ENCODE measurements at places on chromosomes 16 and 17.

GRCh38 chr17:48002916-48003416 is 32.1 kb downstream of the CDK5RAP3 start:
- no peak for DNase-seq

DNA sequence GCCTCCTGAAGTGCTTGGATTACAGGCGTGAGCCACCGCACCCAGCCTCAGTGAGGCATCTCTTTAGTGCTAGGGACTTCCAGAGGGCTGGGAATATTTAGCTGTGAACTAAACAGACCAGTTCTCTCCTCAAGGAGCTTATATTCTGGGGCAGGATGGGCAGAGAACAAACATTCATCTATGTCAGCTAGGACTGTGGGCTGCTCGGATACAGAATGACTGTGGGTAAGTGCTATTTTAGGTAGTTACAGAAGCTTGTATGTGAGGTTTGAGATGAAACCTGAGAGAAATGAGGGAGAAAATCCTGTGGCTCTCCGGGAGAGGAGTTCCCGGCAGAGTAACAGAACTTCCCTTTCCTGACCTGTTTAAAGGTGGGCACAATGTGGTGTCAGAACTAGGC is 6.2 kb upstream of the INPP5K start:
- DNase-seq = no peak

DNA sequence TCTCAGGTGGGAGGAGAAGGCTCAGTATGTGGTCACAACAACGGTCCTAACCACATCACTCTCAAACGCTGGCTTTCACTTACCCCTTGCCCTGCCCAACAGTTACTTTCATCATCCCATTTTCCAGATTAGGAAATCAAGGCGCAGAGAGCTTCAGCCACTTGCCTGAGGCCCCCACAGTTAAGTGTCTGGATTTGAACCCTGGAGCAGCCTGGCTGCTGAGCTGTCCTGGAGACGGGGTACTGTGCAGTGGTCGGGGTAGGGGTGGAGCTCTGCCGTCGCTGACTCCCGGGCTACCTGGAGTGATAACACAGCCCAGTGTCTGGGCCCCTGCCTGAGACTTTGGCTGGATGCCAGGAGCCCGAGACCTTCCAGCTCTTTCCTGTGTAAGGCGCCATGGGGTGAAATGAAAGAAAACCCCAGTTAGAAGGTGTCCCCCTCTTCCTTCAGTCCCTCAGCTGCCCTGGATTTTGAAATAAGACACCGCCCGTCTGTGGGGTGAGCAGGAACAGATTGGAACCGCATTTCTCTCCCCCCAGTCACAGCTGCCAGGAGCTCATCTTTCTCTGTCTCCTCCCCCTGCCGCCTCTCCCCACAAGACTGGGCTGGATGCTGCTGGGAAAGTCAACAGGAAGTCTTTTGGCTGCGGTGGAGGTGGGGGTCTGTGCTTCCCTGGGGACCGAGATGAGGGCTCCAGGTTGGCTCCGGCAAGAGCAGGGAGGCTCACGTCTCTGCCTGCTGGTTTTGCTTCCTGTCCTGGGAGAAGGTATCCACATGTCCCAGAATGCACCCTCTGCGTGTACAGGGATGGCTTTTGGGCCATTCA is 280.2 kb downstream of the SEC14L1 start:
- peak; percentile 61 for DNase-seq

DNA sequence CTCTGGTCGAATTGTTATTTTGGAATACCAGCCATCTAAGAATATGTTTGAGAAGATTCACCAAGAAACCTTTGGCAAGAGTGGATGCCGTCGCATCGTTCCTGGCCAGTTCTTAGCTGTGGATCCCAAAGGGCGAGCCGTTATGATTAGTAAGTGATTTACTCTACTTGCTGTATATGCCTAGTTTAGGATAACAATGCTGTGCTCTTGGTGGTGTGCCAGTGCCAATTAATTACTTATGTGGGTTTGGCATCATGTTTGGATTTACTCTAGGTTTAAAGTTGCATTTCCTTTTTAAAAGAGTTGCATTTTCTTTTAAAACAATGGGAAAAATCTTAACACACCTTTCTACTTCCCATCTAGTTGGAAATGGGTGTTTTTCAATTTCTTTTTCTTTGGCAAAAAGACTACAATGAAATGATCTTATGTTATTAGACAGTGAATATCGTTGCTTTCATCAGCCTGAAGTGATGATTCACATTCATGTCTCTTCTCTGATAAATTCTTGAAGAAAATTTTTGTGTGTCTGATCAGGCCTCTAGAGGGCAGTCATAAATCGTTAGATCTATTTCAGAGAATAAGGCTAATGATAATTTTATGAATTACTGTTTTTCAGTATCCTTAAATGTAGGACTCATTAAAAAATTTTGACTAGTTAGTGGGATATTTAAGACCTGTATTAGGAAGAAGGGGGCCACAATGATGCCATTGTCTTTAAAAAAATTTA is 5.6 kb downstream of the SF3B3 start:
- peak; percentile 62 for DNase-seq

GRCh38 chr17:47095268-47095667 is 93.8 kb downstream of the CDC27 start:
- DNase-seq = no peak

DNA sequence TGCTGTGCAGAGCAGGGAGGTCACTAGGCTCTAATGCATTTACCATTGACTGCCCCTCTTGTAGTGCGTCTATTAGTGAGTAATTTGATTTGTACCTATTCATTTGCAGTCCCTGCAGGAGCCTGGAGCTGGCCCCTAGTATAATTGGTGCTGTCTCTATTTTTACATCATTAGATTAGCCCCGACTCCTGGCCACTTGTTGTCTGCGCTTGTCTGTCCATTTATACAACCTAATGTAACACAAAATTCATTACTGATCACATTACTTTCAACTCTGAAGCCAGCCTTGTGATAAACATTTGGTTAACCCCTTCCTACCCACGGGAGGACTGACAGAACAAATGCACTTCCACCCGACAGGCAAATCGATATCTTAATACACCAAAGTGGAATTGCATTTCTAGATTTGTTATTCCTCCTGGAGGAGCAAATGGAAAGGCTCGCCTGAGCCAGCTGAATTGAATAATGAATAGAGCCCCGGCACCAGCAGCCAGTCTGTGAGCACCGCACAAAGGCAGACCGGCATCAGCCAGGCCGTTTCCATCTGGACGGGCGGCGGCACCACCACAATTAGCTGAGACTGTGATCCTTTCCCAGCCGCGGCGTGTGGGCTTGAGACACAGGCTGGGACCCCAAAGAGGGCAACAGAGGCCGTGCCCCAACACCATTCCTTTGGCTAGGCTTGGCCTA is 18.7 kb upstream of the TBX2 start:
- no peak for DNase-seq

Measured in inflammatory macrophage treated with lipopolysaccharide for 4 hours (primary cell).